NCI-H2171 (cell line): ENCODE measurements at places on chromosomes 1 and 21.

GRCh38 chr1:228358764-228359612 is 47.6 kb downstream of the TRIM11 start:
- no peak for DNase-seq

DNA sequence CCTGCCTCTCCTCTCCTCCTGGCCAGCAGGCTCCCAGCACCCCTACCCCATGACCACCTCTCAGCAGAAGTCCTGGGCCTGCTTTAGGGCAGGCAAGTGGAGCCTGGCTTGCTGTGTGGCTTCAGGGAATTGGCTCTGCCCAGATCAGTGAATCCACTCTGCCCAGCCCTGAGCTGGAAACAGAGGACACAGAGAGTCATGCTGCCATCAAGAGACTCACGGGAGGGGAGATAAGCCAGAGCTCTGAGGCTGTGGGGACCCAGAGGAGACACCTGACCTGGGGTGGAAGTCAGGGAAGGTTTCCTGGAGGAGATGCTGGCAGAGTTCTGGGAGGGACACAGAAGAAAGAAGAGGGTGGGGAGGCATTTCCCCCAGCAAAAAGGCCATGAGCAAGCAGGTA is 54.2 kb downstream of the GLIS1 start:
- DNase-seq = no peak

- DNase-seq = peak; percentile 32
Observed at GRCh38 chr1:21638531-21639341, 30.4 kb downstream of the RAP1GAP start.

- DNase-seq = no peak
Observed at GRCh38 chr1:236872075-236872666, 77.1 kb downstream of the MTR start.

DNA sequence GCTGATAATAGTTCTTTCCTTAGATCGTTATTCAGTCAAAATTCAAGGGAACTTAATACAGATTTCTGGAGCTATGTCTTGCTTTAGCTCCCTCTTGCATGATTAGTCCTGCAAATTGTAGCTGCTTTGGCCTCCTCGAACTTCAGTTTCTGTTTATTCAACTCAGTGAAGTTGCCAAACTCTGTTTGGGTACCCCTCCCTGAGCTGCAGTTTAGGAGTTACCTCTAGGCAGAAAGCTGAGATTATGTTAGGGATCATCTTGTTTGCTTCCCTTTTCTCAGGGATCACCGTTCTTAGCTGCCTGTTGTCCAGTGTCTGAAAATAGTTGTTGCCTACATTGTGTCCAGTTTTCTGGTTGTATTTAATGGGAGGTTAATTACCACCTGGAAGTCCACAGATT is 43.5 kb downstream of the SNX27 start:
- DNase-seq = no peak

GRCh38 chr1:107547363-107548155 is 406.7 kb downstream of the NTNG1 start:
- no peak for DNase-seq

DNA sequence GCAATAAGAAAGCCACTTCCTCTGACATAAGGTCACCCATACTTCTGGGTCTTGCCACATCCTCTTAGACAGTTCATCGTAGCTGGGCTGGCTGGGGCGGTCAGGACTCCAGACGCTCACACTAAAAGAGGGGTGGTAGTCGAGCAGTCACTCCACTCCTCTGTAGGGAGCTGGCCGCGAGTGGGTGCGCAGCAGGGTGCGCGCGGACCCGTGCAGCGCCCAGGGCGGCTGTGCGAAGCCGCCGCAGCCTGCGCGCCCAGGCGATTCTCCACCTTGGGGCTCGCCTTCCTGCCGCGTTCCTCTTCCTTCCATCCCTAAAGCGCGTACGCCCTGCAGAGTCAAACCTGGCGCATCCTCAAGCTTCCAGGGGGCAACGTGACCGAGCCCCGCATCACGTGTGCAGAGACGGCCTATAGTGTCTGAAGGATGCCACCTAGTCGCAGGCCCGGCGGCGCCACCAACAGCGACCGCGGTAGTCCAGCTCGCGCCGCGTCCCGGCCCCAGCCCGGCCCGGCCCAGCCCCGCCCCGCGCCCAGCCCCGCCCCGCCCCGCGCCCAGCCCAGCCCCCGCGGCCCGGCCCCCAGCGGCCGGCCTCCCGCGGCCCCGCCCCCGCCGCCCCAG is 360 bp upstream of the PRDX6 start:
- DNase-seq = peak; percentile 97

DNA sequence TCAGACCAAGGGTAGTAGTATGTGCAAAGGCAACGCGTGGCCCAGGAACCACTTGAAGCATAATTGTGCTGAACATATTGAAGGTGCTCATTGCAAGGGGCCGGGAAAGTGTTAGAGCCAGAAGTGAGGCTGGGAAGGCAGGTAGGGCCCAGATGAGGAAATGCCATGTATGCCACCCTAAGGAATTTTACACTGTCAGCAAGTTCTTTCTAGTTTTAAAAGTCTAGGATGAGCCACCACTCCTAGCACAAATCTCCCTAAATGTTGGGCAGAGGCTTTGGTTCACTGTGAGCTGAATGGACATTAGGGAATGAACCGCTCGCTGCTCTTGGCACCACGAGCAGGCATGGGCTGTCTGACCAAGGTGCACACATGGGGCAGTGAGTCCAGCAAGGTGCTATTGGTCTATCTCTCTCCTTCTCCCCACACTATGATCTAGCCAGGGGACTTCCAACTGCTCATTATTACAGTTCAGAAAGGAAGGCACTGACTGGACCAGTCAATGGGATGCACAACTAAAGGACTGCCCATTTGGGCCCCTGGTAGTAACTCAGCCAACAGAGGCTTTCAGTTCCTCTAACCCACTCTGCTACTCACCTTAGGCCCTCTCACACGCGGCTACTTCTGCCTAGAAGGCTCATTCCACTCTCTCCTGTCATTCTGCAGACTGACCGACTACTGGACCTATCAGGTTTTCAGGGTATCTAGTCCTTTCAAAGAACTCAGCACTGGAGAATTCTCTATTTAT is 2.0 kb downstream of the KANK4 start:
- DNase-seq = no peak

GRCh38 chr1:85606414-85606800 is 25.8 kb downstream of the CCN1 start:
- no peak for DNase-seq

DNA sequence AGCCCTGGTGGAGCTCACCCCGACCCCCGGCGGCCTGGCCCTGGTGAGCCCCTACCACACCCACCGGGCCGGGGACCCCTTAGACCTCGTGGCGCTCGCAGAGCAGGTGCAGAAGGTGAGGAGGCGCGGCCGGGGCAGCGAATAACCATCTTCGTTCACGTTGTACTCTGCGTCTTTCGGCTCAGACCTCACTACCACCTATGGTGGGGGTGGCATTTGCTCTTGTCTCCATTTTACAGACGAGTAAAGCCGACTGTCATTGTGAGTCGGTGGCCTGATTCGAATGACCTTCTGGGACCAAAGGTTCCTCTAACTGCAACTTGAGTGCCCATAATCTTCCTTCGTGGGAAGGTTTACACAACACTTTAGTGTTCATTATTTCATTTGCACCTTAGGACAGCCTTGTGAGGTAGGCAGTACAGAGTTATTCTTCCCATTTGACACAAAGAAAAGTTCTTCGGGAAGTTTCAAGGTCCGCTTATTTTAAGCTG is 506 bp downstream of the C1orf50 start:
- DNase-seq = no peak

DNA sequence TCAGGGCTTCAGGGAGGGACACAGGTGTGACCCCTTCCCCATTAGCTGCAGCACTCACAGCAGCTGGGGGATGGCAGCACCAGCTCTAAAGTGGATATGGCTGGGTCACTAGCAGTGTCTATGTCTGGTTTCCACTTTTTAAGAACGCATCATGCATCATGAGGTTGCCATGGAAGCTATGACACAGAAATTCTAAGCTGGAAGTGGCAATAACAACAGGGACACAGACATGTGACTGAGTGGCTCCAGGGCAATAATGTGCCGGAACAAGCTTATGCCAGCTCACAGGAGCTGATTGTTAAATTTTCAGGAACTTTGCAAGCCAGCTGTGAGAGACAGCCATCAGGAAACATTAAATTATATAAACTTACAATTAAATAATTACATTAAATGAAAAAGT is 51.2 kb upstream of the NFASC start:
- DNase-seq = no peak

GRCh38 chr1:63651161-63651701 is 58.0 kb downstream of the PGM1 start:
- DNase-seq = no peak

DNA sequence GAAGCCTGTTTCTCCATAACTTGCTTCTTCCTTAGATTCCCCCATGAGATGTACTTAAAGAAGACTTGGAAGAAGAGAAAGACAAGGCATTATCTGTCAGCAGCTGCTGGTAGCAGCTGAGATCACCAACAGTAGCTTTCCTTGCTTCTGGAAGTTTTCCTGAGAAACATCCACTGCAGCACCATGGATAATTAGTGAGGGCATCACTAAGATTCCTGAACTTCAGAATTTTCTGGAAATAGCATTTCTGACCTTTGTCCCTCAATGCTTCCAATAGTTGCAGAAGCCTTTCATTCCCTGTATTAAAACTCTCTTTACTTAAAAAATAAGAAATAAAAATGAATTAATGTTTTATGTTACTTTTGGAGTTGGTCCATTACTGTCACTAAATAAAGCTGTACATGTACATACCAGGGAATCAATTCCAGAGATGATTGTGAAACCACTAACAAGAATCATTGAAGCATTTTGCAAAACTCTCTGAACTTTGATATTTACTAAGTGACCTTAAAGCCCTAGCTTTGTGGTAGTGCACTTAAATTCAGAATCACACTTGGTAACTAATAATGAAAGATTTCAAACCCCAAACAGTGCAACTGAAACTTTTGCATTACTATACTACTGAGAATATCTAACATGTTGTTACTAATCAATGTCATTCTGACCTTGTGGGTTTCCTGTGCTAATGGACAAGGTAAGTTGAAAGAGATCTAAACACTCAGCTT is at the start of gene CFHR4:
Gene CFHR4 (plus strand): TSS at position 538 of the 725 bp plus-strand sequence. CDS start 99 bp downstream, at position 637.
- DNase-seq = no peak

DNA sequence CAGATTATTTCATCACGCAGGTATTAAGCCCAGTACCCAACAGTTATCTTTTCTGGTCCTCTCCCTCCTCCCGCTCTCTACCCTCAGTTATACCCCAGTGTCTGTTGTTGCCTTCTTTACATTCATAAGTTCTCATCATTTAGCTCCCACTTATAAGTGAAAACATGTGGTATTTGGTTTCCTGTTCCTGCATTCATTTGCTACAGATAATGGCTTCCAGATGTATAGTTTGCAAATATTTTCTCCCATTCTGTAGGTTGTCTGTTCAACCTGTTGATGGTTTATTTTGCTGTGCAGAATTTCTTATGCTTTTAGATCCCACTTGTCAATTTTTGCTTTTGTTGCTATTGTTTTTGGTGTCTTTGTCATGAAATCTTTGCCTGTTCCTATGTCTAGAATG is 21.1 kb upstream of the KCNH1 start:
- DNase-seq = no peak

GRCh38 chr1:7704214-7705047 is 66.7 kb upstream of the VAMP3 start:
- peak; percentile 95 for DNase-seq

GRCh38 chr1:87155170-87155569 is 173.5 kb upstream of the LMO4 start:
- DNase-seq = no peak

DNA sequence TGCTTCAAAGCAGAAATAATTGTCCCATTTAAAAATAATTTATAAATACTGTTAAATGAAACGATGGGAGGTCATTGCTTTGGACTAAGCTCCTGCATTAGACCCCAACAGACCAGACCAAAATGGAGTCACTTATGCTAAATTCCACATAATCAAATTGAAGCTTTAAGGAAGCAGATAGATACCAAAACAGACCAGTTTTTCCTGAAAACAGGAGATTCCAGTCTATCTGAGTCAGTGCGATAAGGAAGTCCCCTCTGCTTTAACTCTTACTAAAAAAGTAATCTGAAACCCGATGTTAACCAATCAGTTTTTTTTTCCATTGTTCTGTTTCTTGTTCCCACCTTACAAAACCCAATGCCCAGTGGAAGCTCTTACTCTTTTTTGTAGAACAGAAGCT is 16.2 kb upstream of the DNASE2B start:
- no peak for DNase-seq

DNA sequence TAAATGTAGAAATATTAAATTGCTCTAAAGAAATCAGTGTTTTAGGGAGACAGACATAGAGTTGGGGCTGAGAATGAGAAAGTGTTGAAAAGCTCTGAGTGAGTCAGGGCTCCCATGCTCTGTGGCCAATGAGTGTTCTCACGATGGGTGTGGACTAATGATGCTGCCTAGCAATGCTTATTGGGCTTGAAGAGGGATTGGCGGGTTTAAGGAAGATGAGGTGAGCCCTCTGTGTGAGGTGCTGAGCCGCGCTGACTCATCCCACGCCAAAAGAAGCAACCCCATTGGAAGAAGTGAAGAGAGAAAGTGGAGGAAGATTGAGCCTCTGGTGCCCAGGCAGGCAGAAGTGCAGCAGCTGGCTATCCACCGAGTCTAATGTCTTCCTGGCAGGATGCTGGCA is 65.1 kb upstream of the DPT start:
- DNase-seq = no peak

GRCh38 chr1:3889936-3890335 is 10.1 kb downstream of the C1orf174 start:
- no peak for DNase-seq
